ENCODE measurements at places on chromosomes 1 and 21. TPM values are rescaled to one million over a fixed set of nuclear protein-coding genes. Genes with fewer than 3 reads are reported as not detected.

The ST6GALNAC3 gene
- total RNA-seq: not detected

The TMEM82 gene
- total RNA-seq: not detected

The CFAP45 gene
- 0.34 TPM for total RNA-seq

The TMCC2 gene
- total RNA-seq: 2.7 TPM

GRCh38 chr1:202205523-202206190 lies 12.1 kb downstream of the LGR6 start:
- DNase-seq: no peak

- no peak for DNase-seq
These were observed 4.3 kb upstream of the UBL4B start for GRCh38 chr1:110107867-110108469.

DNA sequence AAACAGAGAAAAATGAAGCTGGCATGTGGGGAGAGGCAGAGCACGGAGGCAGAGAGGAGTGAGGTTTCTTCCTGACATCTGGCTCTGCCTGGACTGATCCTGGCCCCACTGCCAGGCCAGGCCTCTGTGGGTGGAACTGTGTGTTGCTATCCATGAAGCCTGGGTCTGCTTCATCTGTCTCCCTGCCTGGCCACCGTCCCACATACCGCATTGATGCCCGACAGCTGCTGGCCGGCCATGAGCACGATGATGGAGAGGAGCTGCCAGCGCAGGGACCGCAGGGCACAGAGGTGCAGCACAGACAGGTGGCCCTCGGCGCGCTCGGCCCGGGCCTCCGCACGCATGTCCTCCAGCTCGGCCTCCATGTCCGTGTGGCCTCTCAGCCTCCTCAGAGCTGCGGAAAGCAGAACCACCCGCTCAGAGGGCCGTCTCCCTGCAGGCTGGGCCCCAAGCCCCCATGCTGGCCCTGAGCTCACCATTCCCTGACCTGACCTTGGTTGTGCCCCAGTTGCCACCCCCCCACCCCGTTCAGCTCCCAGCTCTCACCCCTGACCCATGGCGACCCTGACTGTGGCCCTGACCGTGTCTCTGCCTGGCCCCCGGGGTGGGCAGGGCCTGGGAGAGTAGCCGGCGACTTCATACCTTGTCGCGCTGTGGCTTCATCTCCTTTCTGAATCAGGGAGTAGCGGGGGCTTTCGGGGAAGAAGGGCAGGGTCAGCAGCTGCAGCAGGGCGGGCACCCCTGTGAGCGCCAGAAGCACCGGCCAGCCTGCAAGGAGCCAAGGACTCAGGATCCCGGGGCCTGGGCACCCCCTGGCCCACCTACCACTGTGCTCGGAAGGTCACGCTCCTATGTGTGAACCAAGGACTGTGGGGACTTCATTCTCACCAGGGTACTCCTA lies 11.5 kb downstream of the SLC2A7 start:
- no peak for DNase-seq

- no peak for DNase-seq
These were observed 19.8 kb downstream of the MAP3K21 start for GRCh38 chr1:233347338-233347737.

- DNase-seq: no peak
These were observed 36.4 kb upstream of the WNT4 start for GRCh38 chr1:22179197-22179803.

- DNase-seq: peak; percentile 58
These were observed 16.9 kb upstream of the EFCAB14 start for GRCh38 chr1:46735708-46736324.

- DNase-seq: no peak
These were observed 222.7 kb upstream of the PLD5 start for GRCh38 chr1:242747233-242747632.

DNA sequence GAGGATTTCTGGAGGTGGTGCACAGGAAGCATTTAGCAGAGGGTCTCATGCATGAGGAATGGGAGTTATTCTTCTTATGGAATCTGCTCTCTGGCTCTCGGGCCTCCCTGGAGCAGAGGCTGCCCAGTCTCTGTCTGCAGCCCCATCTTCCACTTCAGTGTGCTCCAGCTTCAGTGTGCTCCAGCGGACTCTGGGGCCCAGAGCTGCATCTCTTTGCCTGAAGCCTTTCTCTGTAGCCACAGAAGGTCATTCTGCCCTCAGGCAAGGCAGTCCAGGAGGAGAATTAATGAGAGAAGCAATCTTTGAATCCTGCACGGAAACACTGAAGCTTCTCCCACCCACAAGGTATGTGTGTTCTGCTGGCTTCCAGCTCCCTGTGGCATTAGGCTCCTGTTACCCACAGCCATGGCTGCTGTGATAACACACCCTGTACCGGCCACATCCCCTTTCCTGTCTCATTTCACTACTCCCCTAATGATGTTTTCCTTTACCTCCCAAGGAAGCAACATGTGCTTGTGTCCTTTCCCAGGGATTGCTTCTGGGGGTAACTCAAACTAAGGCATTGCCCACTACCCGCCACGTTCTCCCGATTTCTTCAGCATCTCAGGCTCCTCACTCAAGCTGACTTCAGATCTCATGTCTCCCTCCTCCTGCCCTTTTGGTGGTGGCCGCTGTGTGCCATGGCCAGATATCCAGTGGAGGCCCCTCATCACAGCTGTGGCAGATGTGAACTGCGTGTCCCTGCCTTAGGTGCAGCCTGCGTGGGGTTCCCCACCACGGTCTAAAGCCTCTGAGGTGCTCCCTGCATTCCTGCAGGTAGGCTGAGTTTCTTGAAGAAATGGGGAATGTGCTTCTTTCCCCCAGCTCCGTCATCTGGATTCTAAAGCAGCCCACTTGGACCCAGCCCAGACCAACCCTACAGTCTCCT lies 181.2 kb upstream of the GALNT2 start:
- peak; percentile 12 for DNase-seq

GRCh38 chr1:19088717-19089442 lies 121.2 kb downstream of the UBR4 start:
- DNase-seq: no peak

DNA sequence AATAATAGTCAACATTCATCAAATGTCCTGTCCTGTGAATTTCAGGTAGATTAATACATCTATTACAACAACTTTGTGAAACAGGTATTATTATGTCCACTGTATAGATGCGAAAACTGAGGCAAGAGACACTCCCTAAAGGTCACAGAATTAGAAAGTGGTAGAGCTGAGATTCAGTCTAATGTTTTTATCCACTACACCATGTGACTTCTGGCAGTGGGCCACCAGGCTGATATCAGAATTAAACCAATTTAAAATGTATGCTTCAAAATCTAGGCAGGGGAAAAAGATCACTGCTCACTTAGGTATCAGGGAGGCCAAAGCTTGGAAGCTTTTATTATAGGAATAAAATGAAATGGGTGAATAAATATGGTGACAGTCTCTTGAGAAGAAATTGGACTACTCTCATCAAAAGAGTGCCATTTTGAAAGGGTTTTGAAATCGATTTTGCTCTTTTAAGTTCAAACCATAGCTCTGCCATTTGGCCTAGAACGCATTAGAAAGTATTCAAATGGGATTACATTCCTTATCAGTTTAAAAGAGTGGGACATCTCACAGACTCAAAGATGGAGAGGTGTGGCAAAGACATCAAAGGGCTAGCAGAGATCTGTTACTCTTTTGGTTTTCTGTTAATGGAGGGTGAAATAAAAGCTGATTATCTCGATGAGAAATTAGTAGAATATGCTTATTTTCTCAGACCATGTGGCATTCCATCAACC lies 1.9 kb downstream of the DDAH1 start:
- no peak for DNase-seq

- DNase-seq: no peak
These were observed 125.1 kb upstream of the KCND3 start for GRCh38 chr1:112114540-112114939.

- no peak for DNase-seq
These were observed 71.0 kb upstream of the CACHD1 start for GRCh38 chr1:64398936-64399335.

GRCh38 chr1:174158767-174159251 lies 511 bp upstream of the RABGAP1L start:
- peak; percentile 36 for DNase-seq

- DNase-seq: peak; percentile 57
These were observed 18.2 kb upstream of the MSTO1 start for GRCh38 chr1:155591770-155592169.

- peak; percentile 69 for DNase-seq
These were observed 13.2 kb upstream of the PRMT2 start for GRCh38 chr21:46622226-46622625.

GRCh38 chr1:53616927-53617326 lies 122.0 kb downstream of the GLIS1 start:
- no peak for DNase-seq

Measured in activated CD8-positive, alpha-beta T cell treated with anti-CD3 and anti-CD28 coated beads, Interleukin-2, amount 10 ng/mL, durations not matched to agents 7 days and 5 days (primary cell).